ENCODE measurements at places on chromosomes 13 and 19. TPM values are rescaled to one million over a fixed set of nuclear protein-coding genes. Genes with fewer than 3 reads are reported as not detected.

Gene DBP
- 4.9 TPM for total RNA-seq

Gene FFAR2
- not detected for total RNA-seq

Gene TMEM190
- not detected for total RNA-seq

Gene TGFBR3L
- total RNA-seq: 1.6 TPM

Gene GARRE1
- total RNA-seq: 18.0 TPM

Gene FGF14
- 0.24 TPM for total RNA-seq

Gene ASPDH
- not detected for total RNA-seq

Gene CKM
- total RNA-seq: not detected

Gene RTBDN
- total RNA-seq: not detected

Gene HCST
- not detected for total RNA-seq

DNA sequence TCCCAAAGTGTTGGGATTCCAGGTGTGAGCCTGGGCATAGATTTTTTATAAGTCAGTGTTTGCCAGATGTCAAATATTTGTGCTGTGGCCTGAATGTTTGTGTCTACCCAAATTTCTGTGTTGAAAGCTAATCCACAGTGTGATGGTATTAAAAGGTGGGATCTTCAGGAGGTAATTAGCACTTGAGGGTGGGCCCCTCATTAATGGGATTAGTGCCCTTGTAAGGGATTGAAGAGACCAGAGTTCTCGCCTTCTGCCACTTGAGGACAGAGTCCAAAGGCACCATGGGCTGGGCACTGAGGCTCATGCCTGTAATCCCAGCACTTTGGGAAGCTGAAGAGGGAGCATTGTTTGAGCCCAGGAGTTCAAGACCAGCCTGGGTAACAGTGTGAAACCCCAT is 9.7 kb upstream of the FBXO17 start:
- no peak for DNase-seq

GRCh38 chr13:42494157-42494556 is 79.8 kb upstream of the TNFSF11 start:
- DNase-seq: no peak

DNA sequence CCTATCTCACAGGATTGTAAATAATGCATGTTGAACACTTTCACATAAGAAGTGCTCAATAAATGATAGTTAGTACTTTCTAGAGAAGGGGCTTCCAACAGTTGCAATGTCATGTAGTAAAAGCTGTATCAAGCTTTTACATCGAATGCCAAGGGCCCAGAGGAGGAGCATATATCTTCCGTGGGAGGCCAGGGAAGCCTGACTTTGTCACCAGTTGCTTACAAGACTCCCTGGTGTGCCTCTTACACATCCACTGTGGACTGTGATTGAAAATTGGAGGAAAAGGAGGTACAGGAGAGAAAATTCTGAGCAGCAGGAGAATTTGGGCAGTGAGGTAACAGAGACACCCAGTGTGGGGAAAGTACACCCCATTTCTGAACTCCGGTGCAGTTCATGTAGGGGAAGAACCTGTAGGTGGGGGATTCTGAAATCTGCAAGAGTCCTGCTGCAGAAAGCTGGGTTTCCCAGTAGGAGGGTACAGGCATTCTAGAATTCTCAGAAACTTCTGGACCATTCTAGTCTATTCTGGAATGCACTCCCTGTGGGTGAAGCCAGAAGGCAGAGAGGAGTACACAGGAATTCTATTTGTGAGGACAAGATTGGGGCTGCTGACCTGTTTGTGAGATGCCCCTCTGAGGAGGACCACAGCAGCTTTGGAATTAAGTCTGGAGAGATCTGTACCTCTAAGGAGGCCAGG is 54.0 kb downstream of the ALOX5AP start:
- no peak for DNase-seq

DNA sequence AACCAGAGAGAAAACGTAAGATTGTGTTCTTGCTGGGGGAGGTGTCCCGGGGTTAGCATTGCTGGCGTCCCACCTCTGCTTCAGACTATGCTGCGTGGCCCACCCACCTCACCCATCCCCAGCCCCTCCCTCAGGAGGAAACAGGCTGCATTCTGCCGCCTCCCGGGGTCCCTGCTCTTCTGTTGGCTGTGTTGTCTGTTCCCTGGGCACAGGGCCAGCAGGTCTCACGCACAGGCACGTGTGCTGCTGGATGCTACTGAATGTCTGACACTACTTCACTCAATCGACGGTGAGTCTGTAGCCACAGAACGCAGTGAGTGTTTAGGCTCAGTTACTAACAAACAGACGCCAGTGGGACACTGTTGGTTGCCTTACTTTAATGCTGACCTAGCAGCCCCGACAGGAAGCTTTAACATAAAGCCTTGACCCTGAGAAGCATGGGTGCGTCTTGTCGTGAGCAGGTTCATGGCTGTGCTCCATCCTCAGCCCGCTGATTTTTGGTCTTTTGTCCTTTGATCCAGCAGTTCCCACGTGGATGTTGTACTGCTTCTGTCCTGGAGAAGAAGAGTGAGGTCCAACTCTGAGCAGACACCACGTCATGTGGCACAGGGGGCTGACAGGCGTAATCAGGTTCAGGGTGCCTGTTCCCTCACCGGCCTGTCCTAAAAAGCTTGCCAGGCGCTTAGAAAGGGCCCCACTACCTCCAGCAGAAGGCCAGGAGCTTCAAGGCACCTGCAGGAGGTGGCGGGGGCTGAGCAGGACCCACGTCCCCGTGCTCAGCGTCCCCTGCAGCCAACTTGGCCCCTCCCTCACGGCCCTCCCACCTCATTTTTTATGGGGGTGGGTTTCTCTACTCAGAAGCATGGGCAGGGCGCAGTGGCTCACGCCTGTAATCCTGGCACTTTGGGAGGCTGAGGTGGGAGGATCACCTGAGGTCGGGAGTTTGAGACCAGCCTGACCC is 26.0 kb downstream of the NAXD start:
- no peak for DNase-seq

DNA sequence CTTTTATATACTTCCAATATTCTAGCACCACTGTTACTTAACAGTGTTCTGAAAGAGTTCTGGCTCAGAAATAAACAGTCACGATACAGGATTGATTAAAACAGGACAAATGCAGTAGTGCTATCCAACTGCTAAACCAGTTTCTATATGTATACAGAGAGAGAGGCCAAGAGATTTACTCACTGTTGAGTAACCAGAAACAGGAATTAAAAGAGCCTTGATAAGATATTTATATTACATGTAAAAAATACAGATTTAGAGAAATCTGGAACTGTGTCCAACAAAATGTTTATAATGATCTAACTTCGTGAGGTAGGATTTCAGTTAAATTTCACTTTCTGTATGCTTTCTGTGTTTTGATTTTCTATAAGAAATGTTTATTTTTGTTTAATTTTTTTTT is 116.6 kb downstream of the CDK8 start:
- no peak for DNase-seq

DNA sequence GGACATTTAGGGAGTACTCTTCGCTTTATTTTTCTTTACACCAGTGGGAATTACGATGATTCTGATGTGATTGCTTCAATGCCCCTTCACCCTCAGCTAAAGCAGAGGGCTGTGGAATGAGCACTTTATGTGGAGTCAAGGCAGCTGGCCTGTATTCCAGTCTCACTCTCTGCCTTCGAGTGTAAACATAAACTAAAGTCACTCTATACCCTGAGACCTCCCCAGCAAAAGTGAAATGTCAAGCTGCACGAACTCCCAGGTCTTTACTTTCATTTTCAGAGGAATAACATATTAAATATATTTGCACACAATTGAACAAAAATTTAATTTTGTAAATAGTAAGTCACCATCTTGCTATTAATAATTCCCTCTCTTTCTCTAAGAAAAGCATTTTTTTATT is 557.1 kb downstream of the DACH1 start:
- no peak for DNase-seq

DNA sequence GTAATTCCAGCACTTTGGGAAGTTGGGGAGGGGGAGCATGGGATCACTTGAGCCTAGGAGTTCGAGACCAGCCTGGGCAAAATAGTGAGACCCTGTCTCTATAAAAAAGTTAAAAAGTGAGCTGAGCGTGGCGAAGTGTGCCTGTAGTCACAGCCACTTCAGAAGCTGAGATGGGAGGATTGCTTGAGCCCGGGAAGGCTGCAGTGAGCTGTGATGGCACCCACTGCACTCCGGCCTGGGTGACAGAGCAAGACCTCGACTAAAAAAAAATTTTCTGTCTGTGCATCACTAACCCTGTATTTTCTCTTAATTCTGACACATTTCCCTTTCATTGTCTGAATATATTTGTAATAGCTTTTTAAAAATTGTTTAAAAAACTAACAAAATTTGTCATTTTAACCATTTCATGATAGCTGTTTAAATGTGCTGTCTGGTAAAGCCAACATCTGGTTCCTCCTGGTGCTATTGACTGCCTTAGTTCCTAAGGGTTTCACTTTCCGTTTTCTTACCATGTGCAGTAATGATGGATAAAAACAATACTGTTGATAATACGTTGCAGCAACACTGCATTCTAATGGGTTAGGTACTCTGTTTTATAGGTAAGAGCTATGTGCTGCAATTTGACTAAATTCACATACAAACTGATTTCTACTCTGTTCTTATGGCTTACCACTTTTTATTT is 29.7 kb downstream of the LATS2 start:
- DNase-seq: no peak

DNA sequence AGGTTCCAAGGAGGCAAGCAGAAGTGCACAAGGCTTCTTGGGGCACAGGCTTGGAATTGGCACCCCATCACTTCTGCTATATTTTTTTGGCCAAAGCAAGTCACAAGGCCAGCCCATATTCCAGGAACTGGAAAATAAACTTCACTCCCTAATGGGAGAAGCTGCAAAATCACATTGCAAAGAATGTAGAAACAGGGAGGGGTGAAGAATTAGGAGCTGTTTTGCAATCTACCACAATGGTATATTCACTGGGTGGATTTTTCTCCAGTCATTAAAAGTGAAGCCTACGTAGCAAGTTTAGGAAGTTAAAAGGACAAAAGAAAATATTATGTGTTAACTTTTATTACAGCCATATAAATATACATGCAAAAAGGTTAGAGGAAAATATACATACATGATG is 464.8 kb downstream of the COG6 start:
- DNase-seq: no peak

- no peak for DNase-seq
These were observed 826.4 kb downstream of the GPC5 start for GRCh38 chr13:92224825-92225224.

- DNase-seq: no peak
These were observed 11.6 kb upstream of the ARL11 start for GRCh38 chr13:49616676-49617065.

DNA sequence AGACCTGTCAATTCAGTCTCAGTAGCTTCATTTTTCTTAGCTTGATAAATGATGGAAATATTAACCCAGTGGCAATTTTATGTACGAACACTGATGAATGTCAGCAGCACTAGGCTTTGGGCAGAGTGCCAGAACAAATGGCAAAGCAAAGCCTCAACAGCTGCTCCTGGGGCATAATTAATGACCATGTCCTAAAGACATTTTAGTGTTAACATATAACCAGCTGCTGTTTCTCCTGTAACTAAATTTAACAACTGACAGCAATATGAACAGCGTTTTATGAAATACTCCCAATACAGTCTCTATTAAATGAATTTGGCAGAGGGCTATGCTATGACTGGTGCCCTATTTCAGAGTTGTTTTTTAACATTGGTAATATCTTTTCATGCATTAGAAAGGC is 47.1 kb downstream of the ZNF568 start:
- no peak for DNase-seq

DNA sequence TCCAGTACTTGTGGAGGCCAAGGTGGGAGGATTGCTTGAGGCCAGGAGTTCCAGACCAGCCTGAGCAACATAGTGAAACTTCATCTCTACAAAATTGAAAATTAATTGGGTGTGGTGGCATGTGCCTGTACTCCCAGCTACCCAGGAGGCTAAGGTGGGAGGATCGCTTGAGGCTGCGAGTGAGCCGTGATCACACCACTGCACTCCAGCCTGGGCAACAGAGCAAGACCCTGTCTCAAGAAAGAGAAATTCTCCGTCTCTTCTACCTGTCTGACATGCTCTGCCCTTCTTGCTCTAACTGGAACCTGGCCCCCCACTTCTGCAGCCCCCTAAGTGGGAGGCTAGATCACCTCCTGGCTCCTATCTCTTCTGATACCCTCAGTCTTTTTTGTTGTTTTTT is 7.4 kb downstream of the EIF3K start:
- DNase-seq: no peak

DNA sequence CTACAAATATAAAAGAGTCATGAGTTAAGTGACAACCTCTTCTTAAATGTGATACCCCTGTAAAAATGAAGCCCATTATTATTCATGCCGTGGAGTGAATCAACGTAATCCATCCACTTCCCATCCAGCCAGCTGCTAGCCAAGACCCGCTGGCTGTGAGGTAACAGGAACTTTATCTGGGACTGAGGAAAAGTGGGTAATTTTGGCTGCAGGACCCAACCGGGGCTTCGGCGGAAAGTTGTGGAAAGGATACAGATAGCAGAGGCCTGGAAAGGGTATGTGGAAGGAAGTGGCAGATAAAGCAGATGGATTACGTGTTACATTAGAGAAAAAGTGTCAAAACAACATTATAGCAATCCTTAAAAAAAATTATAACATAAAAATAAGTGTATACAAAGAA is 48.3 kb downstream of the SLC7A1 start:
- DNase-seq: no peak

DNA sequence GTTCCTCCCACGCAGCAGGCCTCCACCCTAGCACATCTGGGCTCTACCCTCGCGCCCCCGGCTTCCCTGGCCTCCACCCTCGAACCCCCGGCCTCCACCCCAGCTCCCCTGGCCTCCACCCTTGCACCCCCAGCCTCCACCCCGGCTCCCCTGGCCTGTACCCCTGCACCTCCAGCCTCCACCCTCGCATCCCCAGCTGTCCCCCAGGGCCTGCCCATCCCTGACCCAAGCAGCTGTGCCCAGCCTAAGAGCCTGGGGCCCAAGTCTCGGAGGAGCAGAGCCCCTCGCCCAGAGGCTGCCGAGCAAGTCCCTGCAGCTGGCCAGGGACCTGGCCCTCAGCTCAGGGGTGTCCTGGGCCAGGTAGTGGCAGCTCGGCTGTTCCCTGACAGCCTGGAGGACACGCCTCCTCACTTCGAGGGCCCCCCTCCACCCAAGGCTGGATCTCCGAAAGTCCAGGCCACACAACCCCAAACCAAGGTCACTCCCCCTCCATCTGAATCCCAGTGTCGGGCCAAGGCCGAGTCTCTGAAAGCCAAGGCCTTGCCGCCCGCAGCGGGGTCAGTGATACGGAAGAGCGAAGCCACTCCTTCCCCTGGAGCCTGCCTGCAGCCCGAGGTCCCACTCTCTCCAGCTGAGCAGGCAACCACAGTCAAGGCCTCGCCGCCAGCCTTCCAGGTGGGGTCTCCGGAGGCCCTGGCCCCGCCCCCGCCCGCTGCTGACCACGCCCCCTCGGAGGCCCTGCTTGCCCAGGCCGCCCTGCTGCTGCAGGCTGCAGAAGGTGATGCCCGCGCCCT is 7.9 kb upstream of the ARHGAP33 start:
- DNase-seq: no peak

GRCh38 chr13:112333756-112334543 is 42.2 kb upstream of the SPACA7 start:
- DNase-seq: peak; percentile 13

GRCh38 chr19:5150902-5151741 is 182.2 kb downstream of the KDM4B start:
- DNase-seq: no peak

DNA sequence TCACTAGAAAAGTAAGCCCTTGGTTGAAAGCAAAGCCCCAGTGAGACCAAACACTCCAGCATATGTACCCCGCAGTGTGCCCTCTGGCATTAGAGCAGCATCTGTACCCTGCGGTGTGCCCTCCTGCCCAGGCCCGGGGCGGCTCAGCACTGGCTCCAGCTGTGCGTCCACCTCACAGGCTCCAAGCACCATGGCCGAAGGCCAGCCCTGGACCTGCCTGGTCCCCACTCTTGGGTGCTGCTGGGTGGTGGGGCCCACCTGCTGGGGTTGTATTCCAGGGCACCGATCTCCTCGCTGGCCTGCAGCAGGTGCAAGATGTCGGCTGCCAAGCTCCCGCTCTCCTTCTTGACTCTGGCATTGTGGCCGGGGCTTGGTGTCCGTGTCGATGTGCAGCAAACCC is 230.2 kb downstream of the TUBA3C start:
- no peak for DNase-seq

Data from Calu3 (cell line).